ENCODE measurements at places on chromosomes 5 and 9.
A peak's percentile ranks its signal among the peaks of the same experiment; 100 is the strongest.

DNA sequence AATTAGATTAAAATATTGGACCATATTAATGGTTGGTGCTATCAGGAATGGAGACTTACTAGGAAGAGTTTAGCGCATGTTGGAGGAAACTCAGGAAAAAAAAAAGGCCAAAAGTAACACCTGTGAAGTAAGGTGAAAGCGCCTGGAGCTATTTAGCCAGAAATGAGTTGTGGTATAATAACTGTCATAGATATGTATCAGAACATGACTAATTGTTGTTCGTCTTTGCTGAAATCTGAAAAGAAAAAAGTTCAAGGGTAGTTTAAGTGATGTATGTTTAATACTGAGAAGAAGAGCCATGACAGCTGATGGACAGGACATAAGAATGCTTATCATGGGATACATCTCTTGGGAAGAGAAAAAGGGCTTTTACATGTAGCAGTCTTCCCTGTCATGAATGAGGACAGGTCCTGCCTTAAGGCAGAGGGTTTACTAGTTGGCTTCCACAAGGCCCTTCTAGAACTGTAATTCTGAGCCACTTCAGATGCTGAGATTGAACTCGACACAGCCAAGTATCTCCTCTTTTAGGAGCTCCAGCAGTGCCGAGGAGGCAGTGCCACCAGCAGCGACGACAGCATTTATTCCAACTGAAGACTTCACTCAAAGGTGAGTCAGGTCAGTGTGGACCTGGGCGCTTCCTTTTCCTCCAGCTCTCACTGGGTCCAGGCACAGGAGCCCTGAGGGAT is 940 bp upstream of the CAMK4 start:
- DNase-seq: peak; percentile 2

- DNase-seq: no peak
These were observed 15.0 kb downstream of the GLIPR2 start for GRCh38 chr9:36151316-36152210.

- no peak for DNase-seq
These were observed 10.6 kb upstream of the QSOX2 start for GRCh38 chr9:136255896-136256890.

- DNase-seq: peak; percentile 44
These were observed 208.7 kb upstream of the RASEF start for GRCh38 chr9:83271665-83272071.

DNA sequence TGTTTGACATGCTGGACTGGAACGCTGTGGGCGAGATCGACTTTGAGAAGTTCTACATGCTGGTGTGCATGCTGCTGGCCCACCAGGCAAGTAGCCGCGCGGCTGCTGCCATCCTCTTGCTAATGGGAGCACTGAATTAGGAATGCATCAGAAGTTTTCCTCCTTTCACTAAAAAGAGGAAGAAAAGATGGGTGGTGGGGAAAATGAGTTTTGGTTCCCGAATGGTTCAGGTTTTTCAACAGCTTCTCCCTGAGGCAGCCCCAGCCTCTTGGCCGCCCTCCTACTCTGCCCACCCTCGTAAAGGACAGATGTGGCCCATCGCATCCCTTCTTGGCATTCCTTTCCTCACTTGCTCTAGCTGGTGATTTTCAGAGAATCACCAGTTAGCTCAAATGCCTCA is 5.5 kb downstream of the EFCAB9 start:
- DNase-seq: no peak

- peak; percentile 58 for DNase-seq
These were observed at the start of gene CARD9 for GRCh38 chr9:136373300-136374182. CARD9 (minus strand) TSS chr9:136373669; CDS start chr9:136372078, 1,591 bp downstream.

- peak; percentile 78 for DNase-seq
These were observed 42.1 kb downstream of the CXXC5 start for GRCh38 chr5:139690064-139690802.

DNA sequence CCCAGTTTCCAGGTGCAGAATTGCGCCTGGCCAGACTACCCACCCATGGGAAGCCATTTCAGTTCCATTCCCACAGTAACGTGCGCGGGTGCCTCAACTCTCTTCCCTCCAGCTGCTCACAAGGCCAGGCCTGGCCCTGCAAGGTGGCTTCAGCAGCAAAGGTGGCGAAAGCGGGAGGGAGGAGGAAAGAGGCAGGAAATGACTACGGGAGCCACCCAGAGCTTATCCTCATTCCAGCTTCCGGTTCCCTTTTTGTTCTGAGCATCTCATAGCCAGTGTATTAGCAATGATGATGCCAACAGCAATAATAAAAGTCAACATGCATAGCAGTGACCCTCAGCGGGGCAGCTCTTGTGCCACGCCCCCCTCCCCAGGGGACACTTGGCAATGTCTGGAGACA is 101.5 kb upstream of the BOD1 start:
- no peak for DNase-seq

GRCh38 chr9:7823651-7824050 is 24.1 kb upstream of the DMAC1 start:
- DNase-seq: no peak

GRCh38 chr5:13739479-13739878 is 205.0 kb downstream of the DNAH5 start:
- no peak for DNase-seq

- DNase-seq: no peak
These were observed 103.2 kb upstream of the VCAN start for GRCh38 chr5:83368319-83368718.

DNA sequence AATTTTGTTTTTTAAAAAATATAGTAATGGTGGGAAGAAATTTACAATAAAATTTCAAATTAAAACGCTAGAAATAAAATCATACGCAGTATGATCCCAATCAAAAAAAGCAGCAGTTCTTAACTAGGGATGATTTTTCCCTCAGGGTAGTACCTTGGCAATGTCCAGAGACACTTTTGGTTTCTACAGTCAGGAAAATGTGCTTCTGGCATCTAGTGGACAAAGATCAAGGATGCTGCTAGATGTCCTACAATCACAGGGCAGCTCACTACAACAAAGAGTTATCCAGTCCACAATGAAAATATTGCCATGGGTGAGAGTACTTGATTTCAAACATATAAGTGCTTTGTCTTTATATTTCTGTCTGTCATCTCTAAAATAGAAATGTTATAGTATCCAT is 400.2 kb upstream of the SGCD start:
- no peak for DNase-seq

All from erythroblast (primary cell).